ENCODE measurements at places on chromosomes 5 and 9.

DNA sequence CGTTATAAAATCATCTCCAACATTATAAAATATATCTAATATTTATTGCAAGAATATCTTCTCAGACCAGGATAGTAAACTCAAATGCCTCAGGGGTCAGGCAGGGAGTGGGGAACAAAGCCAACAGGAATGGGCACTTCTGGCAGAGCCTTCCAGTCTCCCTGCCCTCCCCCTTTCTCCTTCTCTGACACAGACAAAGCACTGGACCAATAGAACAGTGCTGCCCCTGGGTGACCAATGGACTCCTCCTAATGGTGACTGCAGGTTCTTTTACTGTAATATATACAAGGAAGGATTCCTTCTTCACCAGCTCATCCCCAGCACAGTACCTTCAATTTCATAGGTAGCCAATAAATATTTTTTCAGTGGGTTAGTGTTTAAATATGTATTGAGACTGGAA lies 31.1 kb upstream of the MAMDC2 start:
- no peak for DNase-seq

DNA sequence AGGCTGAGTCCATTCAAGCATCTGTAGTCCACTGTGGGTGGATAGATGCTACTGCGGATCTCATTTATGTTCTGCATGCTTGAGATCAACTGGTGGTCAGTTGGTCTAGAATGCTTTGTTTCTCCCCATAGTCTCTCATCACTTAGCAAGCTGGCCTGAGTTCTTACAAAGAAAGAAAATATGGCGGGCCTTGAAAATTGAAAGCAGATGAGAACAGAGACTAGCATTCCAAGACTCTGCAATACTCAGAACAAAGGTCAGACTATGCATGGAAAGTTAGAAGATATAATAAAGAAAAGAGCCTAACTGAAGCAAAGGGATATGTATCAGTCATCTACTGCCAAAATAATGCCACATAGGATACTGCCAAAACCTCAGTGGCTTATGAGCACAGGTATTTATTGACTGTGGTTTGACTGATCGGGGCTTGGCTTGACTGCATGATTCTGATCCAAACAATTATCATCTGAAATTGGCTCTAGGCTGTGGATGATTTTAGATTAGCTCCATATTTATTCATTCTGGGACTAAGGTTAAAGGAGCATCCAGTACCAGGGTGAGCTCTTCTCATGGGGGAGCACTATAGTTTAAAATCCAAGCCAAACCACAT lies 258.9 kb downstream of the TAF11L14 start:
- DNase-seq, result no peak

DNA sequence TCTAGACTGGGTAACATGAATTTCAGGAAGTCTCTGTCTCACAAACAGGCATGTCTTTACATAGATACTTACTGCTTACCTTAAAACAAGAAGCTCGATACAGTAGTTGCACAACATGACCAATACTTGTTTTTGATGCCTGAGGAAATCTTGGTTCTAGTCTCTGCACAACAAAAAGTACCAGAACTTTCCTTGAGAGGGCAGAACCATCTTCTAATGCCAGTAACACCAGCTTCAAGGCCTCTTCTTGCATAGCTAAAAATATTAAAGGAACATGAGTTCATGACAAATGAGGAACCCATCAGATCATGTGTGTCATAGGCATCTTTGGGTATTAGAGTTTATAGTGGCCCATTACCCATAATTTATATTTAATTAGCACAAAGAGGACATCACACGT lies 22.0 kb downstream of the RC3H2 start:
- DNase-seq, result no peak

DNA sequence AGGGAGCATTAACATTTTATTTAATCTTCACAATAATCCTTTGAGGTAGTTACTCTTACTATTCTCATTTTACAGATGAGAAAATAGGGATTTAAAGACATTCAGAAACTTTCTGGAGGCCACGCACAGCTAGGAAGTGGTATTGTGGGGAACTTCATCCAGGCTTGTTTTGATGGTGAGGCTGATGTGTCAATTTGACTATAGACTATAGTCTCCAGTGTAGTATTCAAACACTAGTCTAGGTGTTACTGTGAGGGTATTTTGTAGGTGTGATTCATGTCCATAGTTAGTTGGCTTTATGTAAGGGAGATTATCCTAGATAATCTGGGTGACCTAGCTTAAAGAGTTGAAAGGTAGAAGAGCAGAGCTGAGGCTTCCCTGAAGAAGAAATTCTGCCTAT lies 54.1 kb upstream of the ELL2 start:
- DNase-seq, result no peak

GRCh38 chr5:77176429-77176828 lies 34.1 kb upstream of the PDE8B start:
- DNase-seq, result no peak

- DNase-seq, result no peak
These were observed 125.9 kb downstream of the TRPM3 start for GRCh38 chr9:70995511-70995910.
